ENCODE measurements at places on chromosomes 3 and 15.

GRCh38 chr15:69032703-69033373, 18.3 kb downstream of the NOX5 start:
- no peak for DNase-seq

DNA sequence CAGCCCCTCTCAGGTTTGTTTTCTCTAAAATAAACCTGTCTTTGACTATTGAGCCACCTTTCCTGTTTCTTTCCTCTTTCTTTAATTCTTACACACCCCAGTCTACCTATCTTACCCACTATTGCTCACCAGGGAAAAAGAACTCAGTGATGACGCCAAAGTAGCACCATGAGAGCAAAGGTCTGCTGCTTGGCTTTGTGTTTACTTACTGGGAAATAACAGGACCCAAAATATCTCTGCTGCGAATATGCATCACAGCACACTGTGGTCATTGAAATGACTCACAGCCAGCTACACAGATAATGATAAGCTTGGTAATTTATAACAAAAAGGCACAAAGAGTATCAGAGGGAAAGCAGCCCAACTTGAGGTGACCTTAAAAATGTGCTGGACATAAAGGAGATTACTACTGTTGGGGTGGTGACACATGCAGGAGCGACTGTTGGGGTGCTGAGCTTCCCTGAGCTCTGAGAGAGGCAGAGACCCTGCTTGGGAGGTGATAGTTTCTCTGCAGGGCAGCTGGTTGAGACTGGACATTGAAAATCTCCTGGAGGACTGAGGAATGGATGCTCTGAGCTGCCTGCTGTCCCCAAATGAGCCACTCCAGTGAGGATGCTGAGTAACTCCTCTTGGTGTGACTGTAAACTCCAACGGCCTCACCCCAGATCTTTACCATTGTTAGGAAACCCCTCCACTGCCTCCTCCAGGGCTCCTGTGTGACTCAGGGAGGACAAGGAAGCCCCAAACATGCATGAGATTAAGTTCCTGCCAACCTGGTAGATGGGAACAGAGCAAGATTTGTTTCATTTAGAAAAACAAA, 14.5 kb downstream of the EFCAB12 start:
- peak; percentile 93 for DNase-seq

DNA sequence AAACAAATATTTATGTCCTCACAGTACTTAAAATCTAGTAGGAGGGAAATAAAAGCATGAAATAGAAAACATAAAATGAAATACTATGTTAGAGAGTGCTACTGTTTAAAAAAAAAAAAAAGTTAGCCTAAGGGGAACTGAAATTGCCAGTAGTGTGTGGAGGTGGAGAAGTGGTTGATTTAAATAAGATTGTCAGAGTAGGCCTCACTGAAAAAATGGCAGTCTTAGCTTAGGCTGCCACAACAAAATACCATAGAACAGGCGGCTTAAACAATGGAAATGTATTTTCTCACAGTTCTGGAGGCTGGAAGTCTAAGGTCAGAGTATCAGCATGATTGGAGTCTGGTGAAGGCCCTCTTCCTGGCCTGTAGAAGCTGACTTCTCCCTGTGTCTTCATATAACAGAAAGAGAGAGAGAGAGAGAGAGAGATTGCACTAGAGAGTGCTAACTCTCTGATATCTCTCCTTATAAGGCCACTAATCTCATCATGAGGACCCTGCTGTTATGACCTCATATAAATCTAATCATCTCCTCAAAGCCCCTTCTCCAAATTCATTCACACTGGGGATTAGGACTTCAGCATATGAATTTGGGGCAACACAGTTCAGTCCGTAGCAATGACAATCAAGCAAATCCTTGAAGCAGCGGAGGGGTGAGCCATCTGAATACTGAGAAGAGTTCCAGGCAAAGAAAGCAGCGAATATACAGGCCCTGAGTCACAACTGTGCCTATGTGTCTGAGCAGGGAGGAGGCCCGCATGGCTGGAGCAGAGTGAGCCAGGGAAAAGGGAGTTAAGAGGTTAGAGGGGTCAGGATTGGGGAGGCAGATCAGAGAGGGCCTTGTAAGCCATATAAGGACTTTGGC, 23.6 kb upstream of the LRRC34 start:
- peak; percentile 34 for DNase-seq

DNA sequence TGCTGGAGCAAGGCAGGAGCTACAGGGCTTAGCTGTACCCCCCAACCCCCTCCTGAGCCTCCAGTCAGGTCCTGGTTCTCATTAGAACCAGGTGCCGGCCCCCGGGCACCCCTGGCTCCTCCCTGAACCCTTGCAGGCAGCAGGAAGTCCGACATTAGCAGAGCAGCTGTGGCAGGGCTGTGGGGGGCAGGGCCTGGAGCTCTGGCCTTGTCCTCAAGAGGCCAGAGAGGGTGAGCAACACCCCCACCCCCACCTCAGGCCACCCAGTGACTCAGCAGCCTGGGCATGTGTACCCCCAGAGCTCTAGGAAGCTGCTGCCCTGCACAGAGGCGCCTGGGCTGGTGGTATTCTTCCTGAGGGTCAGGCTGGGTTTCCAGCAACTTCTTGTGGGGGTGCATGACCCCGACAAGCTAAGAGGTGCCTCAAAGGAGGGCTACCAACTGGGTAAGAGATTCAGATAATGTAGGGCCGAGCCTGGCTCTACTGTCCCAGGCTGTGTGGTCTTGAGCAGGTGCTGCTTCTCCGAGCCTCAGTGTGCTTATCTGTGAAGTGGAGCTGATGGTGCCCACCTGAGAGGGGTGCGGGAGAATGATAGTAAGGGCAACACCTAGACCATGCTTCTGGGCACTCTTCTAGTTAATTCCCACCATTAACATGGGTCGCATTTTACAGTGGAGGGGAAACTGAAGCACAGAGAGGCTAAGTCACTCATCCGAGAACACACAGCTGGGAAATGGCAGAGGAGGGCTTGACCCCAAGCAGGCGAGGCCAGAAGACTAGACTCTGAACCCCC, 16.0 kb downstream of the H1-8 start:
- DNase-seq: no peak

- no peak for DNase-seq
These were observed 11.0 kb downstream of the PRKCD start for GRCh38 chr3:53171827-53172505.

DNA sequence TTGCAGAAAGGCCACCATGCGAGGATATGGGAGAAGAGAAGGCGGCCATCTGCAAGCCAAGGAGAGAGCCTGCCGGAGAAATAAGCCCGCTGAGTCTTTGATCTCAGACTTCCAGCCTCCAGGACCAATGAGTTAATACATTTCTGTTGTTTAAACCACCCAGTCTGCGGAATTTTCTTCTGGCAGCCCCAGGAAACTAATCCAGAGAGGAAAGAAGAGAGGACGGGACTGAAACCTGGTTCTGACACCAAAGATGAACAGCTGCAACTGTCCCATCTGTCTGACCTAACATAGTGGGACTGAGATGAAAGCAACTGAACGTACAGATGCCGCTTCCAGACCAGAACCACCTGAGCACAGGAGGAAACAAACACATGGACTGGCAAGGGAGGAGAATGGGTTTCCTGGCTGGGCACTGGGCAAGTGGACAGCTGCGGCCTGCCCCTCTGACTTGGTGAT, 32.3 kb downstream of the VGLL4 start:
- no peak for DNase-seq

DNA sequence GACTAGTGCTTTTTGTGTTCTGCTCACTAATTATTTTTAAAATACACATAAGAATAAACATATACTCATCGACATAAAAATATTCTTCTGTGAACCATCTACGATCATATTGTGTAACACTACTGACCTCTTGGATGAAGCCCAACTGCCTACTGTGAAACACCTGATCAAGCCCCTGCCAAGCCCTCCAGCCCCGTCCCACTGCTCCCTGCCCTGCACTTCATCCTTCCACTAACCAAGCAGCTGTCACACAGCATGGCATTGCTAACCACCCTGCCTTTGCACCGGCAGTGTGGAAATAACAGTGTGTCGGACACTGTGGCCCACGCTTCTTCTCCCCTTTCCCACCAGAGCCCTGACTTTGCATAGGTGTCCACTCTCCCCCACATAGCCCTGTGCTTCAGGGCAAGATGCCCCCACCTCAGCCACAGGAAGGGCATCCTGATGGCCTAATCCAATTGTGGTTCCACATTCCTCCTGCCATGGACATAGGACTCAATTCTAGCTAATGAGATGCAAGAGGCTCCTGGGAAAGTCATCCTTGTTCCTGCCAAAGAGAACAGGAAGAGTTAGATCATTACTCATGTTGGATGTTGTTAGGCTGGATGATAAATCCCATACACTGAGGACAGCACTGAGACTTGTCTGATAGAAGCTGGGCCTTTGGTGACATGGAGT, 35.0 kb upstream of the ARID3B start:
- no peak for DNase-seq

GRCh38 chr3:143465666-143466065, 346.1 kb downstream of the CHST2 start:
- no peak for DNase-seq

GRCh38 chr15:66800584-66801235, 98.7 kb downstream of the SMAD6 start:
- no peak for DNase-seq

- DNase-seq: no peak
These were observed 5.5 kb downstream of the ADGRG7 start for GRCh38 chr3:100614941-100615340.

DNA sequence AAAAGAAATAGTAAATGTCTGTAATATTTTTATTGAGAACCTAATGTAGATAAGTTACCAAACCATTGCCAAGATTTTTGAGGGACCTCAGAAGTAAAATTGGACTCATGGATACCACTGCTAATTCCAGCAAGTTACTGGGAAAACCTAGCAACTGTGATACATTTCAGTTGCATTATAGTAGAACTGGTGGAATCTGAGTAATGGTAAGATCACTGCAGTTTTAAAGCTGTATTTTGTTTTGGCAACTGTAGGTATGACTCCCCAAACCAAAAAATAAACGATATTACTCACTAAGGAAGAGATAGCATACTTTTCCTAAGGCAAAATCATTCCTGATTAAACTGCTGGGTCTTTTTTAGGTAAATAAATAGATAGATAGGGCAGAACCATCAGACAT, 54.0 kb downstream of the ARMC8 start:
- DNase-seq: peak; percentile 23

- no peak for DNase-seq
These were observed 125.3 kb upstream of the CHRNA7 start for GRCh38 chr15:31905054-31905453.

- DNase-seq: no peak
These were observed 269.7 kb downstream of the FOXP1 start for GRCh38 chr3:71313844-71314243.

GRCh38 chr15:52481915-52482314, 46.8 kb downstream of the MYO5A start:
- peak; percentile 77 for DNase-seq

DNA sequence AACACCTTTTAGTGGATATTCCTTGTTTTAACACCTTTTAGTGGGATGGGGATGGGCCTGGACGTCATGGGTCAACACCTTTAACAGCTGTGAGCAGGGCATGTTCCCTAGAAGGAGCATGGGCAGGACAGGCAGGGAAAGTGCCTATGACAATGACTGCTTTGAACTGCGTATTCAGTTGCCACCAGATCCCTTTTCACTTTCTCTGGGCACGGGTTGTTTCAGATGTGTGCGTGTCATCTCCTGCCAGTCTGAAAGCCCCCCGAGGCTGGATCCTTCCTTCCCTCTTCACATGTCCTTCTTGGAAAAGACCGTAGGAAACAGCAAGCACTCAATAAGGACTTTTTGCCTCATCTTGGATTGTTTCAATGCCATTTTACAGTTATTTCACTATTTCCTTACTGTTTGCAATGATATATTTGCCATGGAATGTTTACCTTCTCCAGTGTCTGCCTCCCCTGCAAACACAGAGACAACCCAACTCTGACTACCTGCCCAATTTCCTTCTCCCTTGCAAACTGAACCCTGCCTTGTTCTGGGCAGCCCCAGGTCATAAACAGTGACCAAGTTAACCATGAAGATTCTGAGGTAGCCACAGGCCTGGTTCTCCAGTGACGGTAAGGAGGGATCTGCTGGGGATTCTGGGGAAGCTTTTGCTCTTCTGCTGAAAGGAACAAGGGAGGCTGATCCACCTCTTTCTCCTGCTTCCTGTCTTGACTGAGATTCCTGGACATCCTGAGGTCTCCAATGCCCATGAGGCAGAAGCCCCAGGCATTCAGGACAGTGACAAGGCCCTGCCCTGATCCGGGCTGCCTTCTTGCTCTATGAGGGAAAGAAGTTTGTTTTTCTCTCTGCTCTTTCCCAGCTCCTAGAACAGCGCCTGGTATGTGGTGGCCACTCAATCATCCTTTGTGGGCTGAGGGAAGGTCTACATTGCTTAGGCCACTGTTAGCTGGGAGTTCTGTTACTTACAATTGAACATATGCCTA, 51.8 kb downstream of the NOX5 start:
- no peak for DNase-seq

- DNase-seq: no peak
These were observed 52.4 kb downstream of the SLC9A9 start for GRCh38 chr3:143795874-143796273.

- no peak for DNase-seq
These were observed 33.1 kb downstream of the MRAS start for GRCh38 chr3:138381413-138381901.

- no peak for DNase-seq
These were observed 7.1 kb downstream of the FBXL22 start for GRCh38 chr15:63604281-63604680.

DNA sequence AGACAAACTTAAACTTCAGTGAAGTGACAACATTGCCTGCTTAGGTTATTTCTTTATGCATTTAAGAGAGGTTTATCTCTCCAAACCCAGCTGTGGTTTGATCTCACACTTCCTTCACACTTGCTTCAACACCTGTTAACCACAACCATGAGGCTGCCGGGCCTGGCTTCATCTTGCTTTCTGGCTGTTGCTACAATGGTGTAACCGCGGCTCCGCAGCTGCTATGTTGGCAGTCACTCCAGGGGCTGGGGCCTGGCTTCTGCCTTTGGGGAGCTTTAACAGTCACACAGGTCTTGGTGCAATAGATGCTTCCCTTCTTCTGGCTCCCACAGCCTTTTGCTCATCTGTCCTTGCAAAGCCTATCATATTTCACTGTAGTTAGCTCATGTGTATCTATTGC, 72.9 kb upstream of the MNS1 start:
- no peak for DNase-seq

DNA sequence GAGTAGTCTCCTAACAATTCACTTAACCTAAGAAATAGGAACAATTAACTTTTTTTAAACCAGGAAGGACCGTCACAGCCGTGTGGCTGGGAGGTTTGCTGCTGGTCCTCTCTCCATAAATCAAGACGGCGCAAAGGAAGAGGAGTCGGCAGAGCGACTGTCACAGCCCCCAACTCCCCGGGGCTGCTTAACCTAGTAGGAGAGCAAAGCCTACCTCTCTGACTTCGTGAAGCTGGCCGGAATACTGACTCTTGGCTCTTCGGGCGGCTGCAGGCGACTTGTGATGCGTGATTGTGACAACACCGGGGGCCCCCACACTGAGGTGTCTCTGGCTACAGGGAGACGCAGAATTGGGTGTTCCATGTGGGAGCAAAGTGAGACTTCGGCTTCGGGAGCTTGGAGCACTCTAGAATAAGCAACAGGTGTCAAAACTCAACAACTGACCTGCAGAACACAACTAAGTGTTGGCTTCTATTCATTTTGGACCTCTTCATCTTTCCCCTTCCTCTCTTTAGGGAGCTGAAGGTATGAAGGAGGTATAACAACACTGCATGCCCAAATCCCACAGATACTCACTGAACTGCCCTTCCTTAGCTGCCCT, 151.1 kb downstream of the OSBPL10 start:
- DNase-seq: no peak

Measured in kidney glomerular epithelial cell (primary cell).